T-helper 17 cell (primary cell): ENCODE measurements at places on chromosomes 6 and 20. TPM values are rescaled to one million over a fixed set of nuclear protein-coding genes. Genes with fewer than 3 reads are reported as not detected.

- no peak for DNase-seq
- peaks cover 3% of the 10 kb centered on the region for H3K36me3 ChIP-seq
- H3K4me1 ChIP-seq: peaks cover 1% of the 10 kb centered on the region
- no peak overlapping the region for H3K27ac ChIP-seq
- no peak overlapping the region for H3K4me3 ChIP-seq
- H3K27me3 ChIP-seq: no peaks in the 10 kb centered on the region
Observed at GRCh38 chr20:34781220-34781619, 44.2 kb downstream of the NCOA6 start.

DNA sequence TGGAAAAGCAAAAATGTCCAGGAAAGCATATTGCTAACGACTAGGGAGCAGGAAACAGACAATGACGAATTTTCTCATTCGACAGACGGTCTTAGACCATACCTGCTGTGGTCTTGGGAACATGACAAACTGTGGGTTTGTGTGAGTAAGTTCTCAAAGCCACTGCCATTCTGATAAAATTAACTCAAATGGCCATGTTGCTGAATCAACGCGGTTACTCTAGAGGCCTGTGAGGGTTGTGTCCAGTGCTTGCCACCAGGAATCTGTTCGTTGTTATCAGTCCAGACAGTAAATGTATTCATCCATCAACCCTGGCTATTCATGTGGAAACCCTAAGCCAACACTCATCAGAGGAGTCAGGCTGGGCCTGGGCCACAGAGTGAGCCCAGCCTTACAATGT is 124.3 kb downstream of the MYLK4 start:
- no peaks in the 10 kb centered on the region for H3K36me3 ChIP-seq
- no peaks in the 10 kb centered on the region for H3K4me1 ChIP-seq
- H3K4me3 ChIP-seq: no peak overlapping the region
- no peak overlapping the region for H3K27ac ChIP-seq
- DNase-seq: no peak

GRCh38 chr6:42870145-42870936 is 9.1 kb upstream of the RPL7L1 start:
- no peak overlapping the region for H3K4me3 ChIP-seq
- DNase-seq: no peak
- H3K27me3 ChIP-seq: no peaks in the 10 kb centered on the region
- H3K27ac ChIP-seq: peak overlapping the region; percentile 45

GRCh38 chr20:37992802-37993409 is 40.4 kb downstream of the TTI1 start:
- no peaks in the 10 kb centered on the region for H3K27me3 ChIP-seq
- H3K36me3 ChIP-seq: peaks cover 25% of the 10 kb centered on the region
- no peak for DNase-seq
- H3K4me1 ChIP-seq: peaks cover 5% of the 10 kb centered on the region
- H3K4me3 ChIP-seq: no peak overlapping the region

DNA sequence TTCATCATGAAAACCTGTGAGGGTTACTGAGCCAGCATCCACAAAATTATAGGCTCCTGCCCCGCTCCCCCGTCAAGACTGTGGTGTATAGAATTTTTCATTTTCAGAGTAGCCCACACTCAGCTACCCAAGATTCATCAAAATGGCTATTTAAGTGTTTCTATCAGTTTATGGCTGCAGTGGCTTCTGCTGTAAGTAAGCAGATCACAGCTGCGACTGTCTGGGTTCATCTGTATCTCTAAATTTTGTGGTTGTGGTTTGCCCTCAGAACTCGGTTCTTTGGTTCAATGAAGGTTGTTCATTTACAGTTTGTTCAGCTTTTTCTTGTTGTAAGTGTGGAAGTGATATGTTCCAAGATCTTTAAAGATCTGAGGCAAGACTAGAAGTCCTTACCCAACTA is 284.2 kb downstream of the DOK5 start:
- DNase-seq: no peak
- no peak overlapping the region for H3K27ac ChIP-seq
- no peaks in the 10 kb centered on the region for H3K4me1 ChIP-seq
- no peak overlapping the region for H3K4me3 ChIP-seq
- H3K36me3 ChIP-seq: no peaks in the 10 kb centered on the region

DNA sequence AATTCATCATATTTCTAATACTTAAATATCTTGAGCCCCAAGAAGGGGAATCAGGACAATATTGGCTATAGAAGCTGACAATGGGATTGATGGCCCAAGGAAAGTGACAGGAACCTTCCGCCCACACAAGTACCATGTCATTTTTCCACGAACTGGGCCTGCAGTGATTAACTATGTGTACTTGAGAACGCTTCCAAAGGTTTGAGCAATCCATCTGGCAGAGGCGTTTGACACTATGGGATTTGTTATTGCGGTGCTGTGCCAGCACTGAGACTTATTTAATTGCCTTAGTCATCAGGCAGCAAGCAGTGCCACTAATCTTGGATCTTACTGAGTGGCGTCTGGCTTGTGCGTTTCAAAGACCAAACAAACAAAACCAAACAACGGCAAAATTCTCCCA is 135.6 kb upstream of the UST start:
- peaks cover 35% of the 10 kb centered on the region for H3K27me3 ChIP-seq
- H3K27ac ChIP-seq: no peak overlapping the region
- peaks cover 4% of the 10 kb centered on the region for H3K36me3 ChIP-seq
- DNase-seq: no peak
- no peaks in the 10 kb centered on the region for H3K4me1 ChIP-seq
- H3K4me3 ChIP-seq: no peak overlapping the region

- peaks cover 26% of the 10 kb centered on the region for H3K27me3 ChIP-seq
- peaks cover 2% of the 10 kb centered on the region for H3K36me3 ChIP-seq
- no peak for DNase-seq
- no peak overlapping the region for H3K4me3 ChIP-seq
Observed at GRCh38 chr6:63817492-63818050, 182.0 kb downstream of the PHF3 start.

GRCh38 chr6:18262702-18263417 is 1.5 kb downstream of the DEK start:
- peaks cover 2% of the 10 kb centered on the region for H3K36me3 ChIP-seq
- H3K4me3 ChIP-seq: peak overlapping the region; percentile 97
- DNase-seq: no peak
- peaks cover 42% of the 10 kb centered on the region for H3K4me1 ChIP-seq
- H3K27ac ChIP-seq: peak overlapping the region; percentile 97

Gene ETV7
- total RNA-seq: 0.37 TPM

Gene PNPLA1
- total RNA-seq: 0.15 TPM

Gene OR2B6
- not detected for total RNA-seq
